ENCODE measurements at places on chromosomes 4 and X.

GRCh38 chr4:61210186-61210939, 10.2 kb downstream of the ADGRL3 start:
- no peak for DNase-seq

- no peak for DNase-seq
Measured at GRCh38 chr4:145061318-145061920, 36.6 kb downstream of the ANAPC10 start.

GRCh38 chr4:139210486-139210885, 33.5 kb upstream of the ELF2 start:
- no peak for DNase-seq

DNA sequence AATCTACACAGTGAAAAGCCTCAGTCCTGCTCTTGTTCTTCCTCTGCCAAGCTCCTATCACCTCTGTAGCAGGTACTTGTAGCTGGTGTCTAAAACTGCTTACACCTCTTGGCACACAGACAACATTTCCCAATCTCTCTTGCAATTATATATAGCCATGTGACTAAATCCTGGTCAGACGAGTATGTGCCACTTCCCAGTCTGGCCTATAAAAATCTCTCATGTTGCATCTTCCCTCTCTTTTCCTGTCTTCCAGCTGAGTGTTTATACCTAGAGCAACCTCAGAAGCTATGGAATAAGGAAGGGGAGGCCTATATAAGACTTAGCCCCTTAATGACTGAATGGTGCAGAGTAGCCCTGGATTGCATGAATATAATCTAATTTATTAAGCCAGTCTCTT, 105.8 kb downstream of the RNF150 start:
- no peak for DNase-seq

DNA sequence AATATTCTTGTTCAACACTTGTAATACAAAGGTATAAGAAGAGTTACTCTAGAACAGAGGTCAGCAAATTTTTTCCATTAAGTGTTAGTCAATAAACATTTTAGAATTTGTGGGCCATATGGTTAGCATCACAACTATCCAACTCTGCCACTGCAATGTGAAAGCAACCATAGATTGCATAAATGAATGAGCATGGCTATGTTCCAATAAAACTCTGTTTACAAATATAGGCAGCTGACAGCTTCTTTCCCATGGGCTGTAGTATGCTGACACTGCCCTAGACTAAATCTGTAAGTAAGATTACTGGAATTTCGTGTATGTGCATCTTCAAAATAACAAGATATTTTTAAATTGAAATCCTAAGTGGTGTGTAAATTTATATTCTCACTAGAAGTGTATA, 73.7 kb downstream of the GABRA2 start:
- no peak for DNase-seq

DNA sequence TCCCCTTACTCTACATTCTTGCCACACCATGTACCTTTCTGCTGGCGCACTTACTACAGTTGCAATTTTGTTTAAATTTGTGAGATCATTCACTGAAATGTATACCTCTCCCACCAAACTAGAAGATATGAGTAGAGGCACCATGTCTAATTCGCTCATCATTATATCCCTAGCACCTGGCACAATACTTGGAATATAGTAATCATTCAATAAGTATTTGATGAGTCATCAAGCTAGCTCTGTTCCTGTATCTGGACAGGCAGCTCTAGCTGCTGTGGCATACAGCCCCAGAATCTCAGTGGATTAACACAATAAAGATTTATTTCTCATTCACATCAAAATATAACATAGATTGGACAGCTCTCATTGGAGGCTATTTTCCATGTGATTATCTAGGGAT, 245.9 kb downstream of the IDS start:
- no peak for DNase-seq

DNA sequence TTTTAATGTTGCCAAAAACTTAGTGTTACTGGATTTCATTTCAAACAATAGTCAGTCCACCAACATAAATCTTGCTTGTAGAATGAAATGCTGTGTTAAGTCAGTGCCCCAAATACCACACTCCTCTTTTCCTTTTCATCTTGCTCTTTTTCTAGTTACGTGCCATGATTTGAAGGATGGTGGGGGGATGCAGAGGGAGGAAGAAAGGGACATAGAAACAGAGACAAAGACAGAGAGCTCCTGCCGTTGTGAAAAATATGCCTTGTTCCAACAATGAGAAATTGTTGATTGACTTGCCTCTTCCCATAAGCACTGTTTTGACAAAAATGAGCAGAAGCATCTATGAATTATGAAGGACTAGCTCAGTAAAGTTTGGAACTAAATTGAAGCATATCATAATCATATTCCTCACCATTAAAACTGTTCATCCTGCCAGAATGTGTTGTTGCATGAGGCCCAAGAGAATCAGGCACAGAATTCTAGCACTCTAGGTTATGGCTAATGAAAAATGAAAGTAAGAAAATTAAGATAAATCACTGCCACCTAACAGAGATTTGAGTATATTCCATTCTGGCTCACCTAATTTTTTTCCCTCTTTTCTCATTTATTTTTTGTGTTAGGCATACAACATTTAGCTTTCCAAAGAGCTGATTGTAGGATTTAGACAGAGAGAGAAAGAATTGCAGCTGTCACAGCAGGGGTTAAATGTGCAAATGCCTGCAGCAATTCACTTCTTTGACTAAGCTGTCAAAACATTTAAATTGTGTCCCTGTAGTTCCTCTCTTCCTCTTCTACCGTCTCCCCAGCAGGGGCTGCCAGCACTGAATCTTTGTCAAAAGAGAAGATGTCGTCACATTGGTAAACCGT, 111.6 kb upstream of the PTPN13 start:
- DNase-seq: no peak

DNA sequence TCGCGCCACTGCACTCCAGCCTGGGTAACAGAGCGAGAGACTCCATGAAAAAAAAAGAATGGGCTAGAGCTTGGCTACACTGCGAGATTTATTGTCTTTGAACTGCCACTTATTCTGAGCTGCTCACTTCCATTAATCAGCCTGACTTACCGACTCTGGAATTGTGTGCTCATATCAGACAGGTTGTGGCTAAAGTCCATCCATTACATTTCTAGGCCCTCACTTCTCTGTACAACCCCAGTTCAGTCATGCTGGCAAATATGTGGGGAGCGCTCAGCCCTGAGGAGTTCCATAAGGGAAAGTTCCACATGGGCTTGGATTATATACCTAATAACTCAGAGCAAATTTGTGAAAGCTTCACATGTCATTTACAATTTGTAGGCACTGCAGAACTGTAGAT, 270.6 kb downstream of the TRIML1 start:
- no peak for DNase-seq

GRCh38 chr4:47469951-47470350, 6.4 kb upstream of the COMMD8 start:
- DNase-seq: no peak

GRCh38 chrX:25154168-25154567, 138.4 kb upstream of the ARX start:
- no peak for DNase-seq

DNA sequence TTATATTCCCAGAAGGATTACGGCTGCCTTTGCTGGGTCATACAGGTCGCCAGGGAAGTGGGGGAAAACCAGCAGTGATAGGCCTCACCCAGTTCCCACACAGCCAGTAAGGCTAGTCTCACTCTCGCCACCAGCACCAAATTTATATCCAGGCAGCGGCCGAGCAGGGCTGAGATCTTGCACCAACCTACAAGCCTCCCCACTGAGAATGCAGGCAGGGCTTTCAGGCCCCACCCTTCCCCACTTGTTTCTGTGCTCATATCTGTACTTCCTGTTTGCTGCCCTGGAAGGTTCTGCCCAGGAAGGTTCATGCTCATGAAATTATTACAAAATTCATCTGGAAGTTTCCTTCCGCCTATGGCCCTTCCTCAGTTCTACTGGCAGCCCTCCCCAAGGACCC, 179.7 kb downstream of the STIM2 start:
- DNase-seq: no peak

- no peak for DNase-seq
Measured at GRCh38 chr4:6889101-6889735, 20.4 kb upstream of the TBC1D14 start.

DNA sequence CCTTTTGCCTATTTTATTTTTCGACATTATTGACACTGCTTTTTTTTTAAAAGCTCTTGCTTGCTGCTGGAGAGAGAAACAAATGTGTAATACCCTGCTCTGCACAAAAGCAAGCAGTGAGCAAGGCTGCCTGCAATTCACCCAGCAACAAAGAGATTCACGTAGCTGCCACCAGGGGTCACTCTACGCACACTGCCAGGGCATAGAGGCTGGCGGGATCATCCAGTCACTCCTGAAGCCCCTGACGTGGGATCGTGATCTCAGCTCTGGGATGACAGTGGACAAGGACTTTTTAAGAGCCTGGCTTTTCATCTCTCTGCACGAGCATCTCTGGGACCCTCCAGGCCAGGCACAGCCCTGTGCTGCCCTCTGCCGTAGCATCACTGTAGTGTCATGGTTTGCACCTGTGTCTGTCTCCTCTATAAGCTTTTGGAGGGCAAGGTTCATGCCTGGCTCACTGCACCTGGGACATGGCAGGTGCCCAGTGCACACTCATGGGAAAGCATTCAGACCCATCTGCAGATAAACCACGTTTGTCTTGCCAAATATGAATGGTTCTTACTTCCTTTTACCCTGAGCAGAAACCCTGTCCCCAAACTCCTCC, 19.8 kb downstream of the C4orf50 start:
- no peak for DNase-seq

DNA sequence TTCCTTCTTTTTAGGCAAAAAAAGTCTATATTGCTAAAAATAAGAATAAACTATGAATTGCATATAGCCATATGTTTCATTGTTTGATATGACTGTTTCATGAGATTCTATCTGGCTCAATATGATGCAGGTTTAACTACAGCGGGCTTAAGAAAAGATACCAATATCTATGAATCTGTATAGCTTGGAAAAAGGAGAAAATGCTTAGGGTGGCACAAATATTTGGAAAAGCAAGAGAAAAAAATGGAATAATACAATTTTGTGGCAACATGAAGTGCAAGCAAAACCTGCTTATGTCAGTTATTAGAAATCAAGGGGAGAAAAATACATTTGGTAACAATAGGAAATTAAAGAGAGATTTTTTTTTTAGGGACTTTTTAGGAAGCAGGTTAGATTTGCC, 48.3 kb upstream of the NFKB1 start:
- no peak for DNase-seq

- no peak for DNase-seq
Measured at GRCh38 chr4:145492376-145492775, 10.7 kb downstream of the SMAD1 start.

GRCh38 chr4:3792813-3793212, 26.6 kb downstream of the ADRA2C start:
- no peak for DNase-seq

GRCh38 chrX:37993837-37994619, 12.3 kb upstream of the SYTL5 start:
- DNase-seq: no peak

DNA sequence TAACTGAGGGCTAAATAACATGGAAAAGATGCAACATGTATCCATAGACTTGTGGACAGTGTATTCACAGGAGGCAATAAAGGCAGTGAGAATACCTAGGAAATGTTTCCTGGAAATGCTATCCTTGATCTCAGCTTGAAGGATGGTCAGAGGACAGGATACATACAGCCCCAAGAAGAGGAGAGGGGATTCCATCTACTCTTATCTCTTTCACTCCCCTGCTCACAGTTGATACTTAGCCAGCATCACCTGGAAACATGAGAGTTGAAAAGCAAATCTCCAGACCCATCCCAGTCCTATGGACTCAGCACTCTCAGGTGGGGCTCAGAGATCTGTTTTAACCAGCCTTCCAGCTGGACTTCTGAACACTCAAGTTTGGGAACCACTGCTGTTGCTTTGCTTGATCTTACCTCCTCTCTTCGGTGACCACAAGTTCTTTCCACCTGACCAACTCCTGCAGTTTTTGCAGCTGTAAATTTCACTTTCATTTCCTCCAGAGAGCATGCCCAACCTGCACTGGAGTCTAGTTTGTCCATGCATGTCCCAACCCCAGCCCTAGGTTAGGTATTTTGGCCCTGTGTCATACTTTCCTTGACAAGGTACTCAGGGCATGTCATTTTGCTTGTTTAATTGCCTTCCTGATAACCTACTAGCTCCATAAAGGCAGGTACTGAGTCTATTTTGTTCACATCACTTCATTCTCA, 10.4 kb downstream of the RELL1 start:
- DNase-seq: no peak

GRCh38 chr4:165079476-165079875, 25.8 kb downstream of the TRIM75 start:
- DNase-seq: no peak

GRCh38 chr4:28357990-28358389, 1497.3 kb downstream of the STIM2 start:
- DNase-seq: no peak

GRCh38 chr4:144699565-144699964, 53.6 kb downstream of the HHIP start:
- no peak for DNase-seq

DNA sequence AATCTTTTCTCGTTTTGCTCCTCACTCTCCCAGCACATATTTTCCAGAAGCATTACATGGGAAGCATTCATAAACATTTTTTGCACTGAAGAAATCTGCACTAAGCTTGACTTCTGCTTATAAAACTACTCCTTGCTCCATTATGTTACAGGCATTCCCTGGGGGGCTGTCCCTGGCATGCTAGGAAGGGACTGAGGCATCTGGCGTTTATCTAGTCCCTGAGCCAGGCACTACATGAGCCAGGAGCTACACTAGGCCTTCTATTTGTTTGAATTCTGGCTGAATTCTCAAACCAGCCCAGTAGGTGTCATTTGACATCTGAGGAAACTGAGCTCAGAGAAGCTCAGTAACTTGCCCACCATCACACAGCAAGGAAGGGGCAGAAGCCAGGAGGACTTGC, 43.3 kb downstream of the NHSL2 start:
- DNase-seq: no peak

- no peak for DNase-seq
Measured at GRCh38 chrX:130295519-130296296, 27.0 kb upstream of the ZNF280C start.

- DNase-seq: no peak
Measured at GRCh38 chrX:23251043-23251442, 83.6 kb upstream of the PTCHD1 start.

- no peak for DNase-seq
Measured at GRCh38 chr4:45120163-45120562, 393.8 kb upstream of the GNPDA2 start.

GRCh38 chrX:12138361-12139313, at the start of gene FRMPD4:
Gene FRMPD4, plus strand, starts transcription at chrX:12138473. Its CDS starts 499 bp downstream, at chrX:12138972.
- no peak for DNase-seq

DNA sequence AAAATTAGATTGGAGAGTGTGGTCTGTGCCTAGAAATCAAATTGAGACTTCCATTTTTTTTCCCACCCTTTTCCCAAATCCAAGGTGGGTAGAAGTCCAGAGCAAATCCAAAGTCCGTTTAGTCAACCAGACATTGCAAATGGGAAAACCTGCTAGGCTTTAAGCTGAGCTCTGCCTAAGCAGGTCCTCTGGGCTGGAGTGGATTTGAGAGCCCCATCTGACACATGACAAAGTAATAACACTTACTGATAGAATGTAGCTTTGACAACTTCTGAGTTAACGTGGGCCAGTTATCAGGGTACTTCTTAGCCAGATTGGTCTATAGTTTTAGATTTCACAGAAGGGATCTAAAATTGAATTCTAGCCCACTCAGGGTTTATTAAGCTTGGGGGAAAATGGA, 242.3 kb downstream of the GALNTL6 start:
- DNase-seq: no peak

GRCh38 chr4:19880206-19880605, 371.5 kb upstream of the SLIT2 start:
- no peak for DNase-seq

GRCh38 chr4:174454815-174455473, 67.3 kb downstream of the HPGD start:
- no peak for DNase-seq

Measured in stimulated activated CD8-positive, alpha-beta memory T cell treated with anti-CD3 and anti-CD28 coated beads, Interleukin-15, amount 100 ng/mL, for 4 hours (primary cell).